Muscle of arm (tissue), 14 donors: ENCODE measurements at places on chromosomes 11 and 22.

DNA sequence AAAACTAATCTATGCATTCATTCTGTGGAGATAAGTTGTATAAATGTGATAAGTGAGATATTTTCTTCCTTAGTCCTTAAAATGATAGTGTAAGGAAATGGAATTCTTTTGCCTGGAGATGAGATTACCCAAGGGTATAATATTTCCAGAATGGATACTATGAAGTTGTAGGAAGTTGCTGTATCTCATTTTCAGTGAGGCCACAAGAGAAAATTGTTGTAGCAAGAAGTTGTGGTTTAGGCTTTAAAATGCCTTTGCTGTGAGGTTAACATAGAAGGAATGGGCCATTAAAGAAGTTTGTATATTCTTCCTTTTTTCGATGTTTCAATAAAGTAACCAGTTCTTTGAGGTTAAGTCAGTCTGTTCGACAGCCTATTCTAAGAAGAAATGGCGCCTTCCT lies 50.7 kb upstream of the LIN7C start:
- DNase-seq: no peak

GRCh38 chr11:8204025-8204424 lies 35.2 kb upstream of the RIC3 start:
- no peak for DNase-seq

- DNase-seq: no peak
Measured at GRCh38 chr11:2444821-2445745, at the start of gene KCNQ1. Gene KCNQ1 (plus strand): TSS chr11:2445008. CDS start chr11:2445099, 91 bp downstream.

DNA sequence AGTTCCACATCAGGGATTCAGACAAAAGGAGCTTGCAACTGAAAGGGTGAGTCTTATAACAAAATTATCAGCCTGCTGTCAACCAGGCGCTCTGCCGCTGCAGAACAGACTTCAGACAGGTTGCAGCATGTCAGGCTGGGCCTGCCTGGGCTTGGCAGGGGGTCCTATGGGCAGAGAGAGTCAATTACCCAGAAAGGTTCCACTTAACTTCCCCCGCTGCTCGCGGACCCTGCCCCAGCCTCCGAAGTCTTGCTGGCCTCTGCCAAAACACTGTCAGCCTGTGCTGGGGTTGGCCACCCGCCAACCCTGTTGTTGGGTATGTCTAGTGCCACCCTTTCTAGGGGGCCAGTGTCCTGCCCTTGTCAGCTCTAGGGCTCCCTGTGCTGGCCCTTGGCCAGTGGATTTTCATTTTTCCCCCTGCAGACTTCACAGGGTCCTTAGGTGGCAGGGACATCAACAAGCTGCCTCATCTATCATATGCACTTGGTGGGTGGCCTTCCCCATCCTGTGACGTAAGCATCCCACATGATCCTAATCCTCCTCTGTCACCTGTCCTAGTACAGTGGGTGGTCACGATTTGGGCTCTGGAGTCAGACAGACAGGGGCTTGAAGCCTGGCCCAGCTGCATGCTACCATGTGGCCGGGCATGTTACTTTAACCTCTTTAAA lies 166.5 kb upstream of the CADM1 start:
- DNase-seq: no peak

- no peak for DNase-seq
Measured at GRCh38 chr11:3903207-3903896, 47.9 kb downstream of the STIM1 start.

DNA sequence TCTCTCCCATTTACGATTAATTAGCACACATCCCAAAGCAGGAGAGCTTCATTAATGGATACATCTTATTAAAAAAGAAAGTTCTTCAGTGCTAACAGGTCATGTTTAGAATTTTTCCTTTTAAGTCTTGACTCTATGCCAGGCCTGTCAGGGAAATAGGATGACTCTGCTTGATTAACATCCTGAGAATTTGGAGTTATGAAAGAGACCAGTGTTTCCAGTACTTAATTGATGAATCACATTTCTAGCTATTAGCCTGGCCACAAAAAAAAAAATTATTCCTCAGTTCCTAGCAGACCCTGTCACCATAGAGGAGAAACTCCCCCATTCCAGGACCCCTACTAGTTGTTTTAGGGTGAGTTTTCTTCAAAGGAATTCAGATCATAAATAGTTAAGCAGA lies 23.6 kb upstream of the ME3 start:
- no peak for DNase-seq
